Head of caudate nucleus (tissue), 42 donors: ENCODE measurements at places on chromosomes 6 and 20.

GRCh38 chr6:106789428-106790148 is 160.2 kb downstream of the QRSL1 start:
- DNase-seq, result no peak

- DNase-seq, result no peak
These were observed 354.7 kb upstream of the KHDRBS2 start for GRCh38 chr6:62640749-62641148.

DNA sequence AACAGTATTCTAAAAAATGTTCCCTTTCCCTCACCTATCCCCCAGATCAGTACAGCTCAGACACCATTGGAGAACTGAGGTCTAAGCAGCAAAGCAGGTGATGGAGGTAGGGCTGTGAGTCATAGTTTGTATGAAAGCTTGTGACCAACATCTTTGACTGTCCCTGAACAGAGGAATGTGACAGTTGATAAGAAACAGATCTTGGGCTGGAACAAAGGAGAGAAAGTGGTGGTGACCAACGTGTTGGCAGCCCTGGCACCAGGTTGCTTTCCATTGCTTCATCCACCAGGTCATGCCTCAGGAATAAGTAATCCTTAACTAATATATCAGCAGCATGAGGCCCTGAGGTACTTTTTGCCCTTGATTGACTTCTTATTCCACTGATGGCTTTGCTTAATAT is 19.9 kb upstream of the CRIP3 start:
- no peak for DNase-seq

DNA sequence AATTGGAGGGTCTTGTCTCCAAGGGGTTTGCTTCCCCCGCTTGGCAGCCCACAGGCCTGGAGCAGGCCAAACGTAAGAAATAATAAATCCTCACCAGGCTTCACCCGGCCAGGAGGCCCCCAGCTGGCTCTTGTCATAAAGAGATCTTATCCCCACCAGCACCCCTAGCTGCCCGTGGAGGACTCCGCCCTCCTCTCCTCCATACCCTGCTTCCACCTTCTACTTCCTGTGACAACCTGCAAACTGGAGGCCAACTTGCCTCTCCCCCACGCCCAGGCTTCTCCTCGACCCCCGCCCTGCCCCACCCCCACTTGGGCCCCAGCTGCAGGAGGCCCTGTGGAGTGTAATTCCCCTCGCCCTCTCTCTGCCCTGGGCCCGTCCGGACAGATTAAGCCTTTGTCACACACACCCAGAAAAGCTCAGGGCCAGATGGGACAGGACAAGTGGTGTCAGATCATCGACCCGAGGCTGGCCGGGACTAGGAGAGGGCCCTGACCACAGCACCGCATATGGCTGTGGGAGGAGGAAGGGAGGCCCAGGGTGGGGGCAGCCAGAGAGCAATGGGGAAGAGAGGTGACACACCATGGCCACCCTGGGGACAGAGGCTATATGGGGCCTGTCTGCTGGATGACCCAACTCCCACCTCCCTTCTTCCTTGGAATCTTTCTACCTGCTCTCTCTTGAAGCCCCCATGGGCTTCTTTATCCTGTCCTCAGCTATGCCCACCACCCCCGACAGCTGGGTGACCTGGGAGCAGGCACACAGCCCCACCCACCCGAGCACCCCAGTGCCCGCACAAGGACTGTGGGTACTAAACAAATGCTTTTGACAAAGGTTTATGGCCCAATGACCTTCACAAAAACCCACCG is 3.9 kb downstream of the NOL4L start:
- DNase-seq, result no peak

DNA sequence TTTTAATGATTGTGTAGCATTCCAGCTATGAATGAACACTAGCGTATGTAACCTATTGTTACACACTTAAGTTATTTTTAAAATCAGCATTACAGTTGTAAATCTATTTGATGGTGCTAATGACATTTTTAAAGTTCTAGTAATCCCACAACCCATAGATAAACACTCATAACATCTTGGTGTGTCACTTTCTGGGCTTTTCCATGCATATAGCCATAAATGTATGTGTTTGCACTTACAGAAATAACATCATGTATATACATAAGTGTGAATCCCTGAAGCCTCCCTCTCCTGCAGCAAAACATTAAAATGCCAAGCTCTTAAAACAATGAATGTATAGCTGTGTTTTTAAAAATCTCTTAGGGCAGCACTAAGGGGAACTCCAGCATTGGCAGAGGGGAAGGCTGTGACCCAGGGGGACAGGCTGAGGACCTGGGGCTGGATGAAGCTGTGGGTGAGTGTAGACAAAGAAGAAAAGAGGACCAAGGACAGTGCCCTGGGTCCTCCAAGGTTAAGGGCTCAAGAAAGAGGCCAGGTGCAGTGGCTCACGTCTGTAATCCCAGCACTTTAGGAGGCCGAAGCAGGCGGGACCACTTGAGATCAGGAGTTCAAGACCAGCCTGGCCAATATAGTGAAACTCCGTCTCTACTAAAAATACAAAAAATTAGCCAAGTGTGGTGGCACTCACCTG is 929 bp upstream of the CENPB start:
- no peak for DNase-seq

- DNase-seq, result peak; percentile 39
These were observed 20.2 kb upstream of the TNFAIP3 start for GRCh38 chr6:137846772-137847313.

DNA sequence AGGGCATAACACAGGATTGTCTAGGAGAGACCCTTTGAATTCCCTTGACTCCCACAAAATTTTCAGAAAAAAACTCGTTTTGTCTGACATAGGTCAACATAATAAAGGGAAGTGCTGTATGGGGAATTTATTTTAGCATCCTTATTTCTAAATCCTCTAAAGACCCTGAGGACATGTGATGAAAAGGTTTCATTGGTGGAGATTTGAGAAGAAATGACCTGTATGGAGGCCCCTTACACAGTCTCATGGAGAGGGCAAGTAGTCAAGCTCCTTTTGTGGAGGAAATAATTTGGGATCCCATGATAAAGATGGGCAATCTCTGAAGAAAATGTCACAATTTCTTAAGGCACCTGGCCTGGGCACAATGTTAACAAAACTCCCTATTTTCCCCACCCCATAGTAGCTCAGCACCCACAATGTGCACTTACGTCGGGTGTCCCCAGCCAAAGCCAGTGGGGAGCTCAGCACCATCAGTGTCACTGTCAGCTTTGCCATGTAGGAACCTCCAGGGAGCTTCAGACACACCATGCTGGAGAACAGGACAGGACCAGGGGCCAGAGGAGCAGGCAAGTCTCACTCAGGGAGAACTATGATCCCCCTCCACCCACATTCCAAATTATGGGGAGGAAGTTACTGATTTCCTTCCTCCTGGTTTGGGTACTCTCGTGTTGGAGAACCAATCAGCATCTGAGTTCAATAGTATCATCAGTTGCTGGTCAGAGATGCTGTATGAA is at the start of gene HLA-DRB5:
TSS of gene HLA-DRB5 (minus strand) at position 591 of the 734 bp plus-strand sequence. CDS start at position 528, 63 bp downstream.
- no peak for DNase-seq

DNA sequence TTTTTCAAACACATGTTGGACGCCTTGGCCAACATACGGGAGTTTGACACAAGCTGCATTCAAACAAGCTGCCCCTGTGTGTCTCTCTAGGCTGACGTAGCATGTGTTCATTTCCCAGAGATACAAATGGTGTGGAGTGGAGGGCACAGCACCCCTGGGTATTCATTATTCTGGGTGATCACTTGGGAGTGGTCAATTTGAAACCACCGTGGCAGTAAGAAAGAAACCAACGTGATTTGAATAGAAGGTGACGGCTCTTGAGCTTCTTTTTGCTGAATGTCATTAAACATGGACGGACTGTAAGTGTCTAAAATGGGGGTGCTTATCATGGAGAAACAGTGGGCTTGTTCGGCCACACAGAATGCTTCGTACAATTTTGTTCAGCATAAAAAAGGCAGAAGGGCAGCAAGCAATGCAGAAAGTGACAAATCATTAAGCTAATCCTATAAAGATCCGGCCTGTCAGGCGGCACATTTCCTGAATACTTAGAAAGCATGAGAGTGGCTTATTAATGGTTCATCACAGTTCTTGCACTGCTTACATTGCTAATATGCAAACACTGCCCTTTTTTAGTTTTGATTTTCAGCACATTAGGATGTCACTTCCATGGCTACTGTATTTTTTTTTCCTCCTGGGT is 1261.9 kb upstream of the CITED2 start:
- DNase-seq, result no peak

DNA sequence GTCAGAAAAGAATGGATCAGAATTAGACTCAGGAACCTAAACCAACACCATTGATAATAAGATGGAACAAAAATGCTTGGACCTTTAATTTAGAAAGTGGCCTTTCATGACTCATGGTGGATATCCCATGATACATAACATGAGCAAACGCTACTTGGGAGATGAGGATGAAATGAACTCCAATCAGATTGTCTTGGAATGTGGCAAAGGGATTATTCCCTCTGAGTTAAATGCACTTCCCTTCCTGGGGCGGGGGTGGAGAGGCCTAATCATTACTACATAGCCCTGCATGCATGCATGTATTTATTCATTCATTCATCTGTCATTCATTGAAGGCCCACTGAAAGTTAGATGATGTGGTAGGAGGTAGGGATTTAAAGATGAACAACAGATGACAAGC is 174.0 kb downstream of the AIG1 start:
- no peak for DNase-seq

GRCh38 chr6:49506569-49507111 is 6.9 kb downstream of the GLYATL3 start:
- no peak for DNase-seq

GRCh38 chr20:17609811-17610377 is 40.0 kb downstream of the DSTN start:
- DNase-seq, result no peak

- DNase-seq, result no peak
These were observed 95.5 kb downstream of the NCR2 start for GRCh38 chr6:41430875-41431274.

GRCh38 chr6:26045065-26045927 is 41.9 kb upstream of the HFE start:
- peak; percentile 51 for DNase-seq

GRCh38 chr6:42898891-42899361 is 16.9 kb upstream of the PTCRA start:
- peak; percentile 61 for DNase-seq

GRCh38 chr6:15682965-15683822 is 20.4 kb upstream of the DTNBP1 start:
- DNase-seq, result no peak

- DNase-seq, result no peak
These were observed 25.1 kb downstream of the RRAGD start for GRCh38 chr6:89386917-89387491.

GRCh38 chr20:54535033-54535432 is 59.6 kb downstream of the DOK5 start:
- DNase-seq, result no peak

- no peak for DNase-seq
These were observed 150.8 kb downstream of the GRIK2 start for GRCh38 chr6:101544286-101544685.

GRCh38 chr6:168290095-168290494 is 29.5 kb downstream of the DACT2 start:
- DNase-seq, result no peak

DNA sequence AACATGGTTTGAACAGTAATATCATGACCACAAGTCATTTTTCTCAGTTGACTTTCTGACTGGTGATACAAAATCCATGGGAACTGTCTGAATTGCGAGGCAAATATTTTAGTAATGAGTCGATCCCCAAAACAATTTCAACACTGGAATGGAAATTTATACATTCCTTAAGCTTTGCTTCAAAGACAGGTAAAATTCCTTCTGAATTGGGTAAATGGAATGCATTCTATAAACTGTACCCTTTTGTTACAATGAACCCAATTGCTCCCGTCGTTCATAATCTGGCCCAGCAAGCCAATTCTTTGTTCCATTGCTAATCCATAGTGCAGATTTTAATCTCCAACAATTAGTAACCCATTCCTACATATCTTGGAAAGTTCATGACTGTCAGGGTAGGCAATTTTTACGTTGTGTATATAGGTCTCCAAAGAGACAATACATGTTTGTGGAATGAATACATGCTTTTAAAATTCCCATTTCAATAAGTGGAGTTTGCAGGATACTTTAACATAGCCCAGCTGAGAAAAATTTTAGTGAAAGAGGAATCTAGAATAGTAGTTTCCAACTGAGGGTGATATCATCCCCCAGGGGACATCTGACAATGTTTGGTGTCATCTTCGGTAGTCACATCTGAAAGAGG is 32.7 kb downstream of the CYP24A1 start:
- no peak for DNase-seq

- no peak for DNase-seq
These were observed 296.1 kb upstream of the FOXQ1 start for GRCh38 chr6:1015825-1016224.

DNA sequence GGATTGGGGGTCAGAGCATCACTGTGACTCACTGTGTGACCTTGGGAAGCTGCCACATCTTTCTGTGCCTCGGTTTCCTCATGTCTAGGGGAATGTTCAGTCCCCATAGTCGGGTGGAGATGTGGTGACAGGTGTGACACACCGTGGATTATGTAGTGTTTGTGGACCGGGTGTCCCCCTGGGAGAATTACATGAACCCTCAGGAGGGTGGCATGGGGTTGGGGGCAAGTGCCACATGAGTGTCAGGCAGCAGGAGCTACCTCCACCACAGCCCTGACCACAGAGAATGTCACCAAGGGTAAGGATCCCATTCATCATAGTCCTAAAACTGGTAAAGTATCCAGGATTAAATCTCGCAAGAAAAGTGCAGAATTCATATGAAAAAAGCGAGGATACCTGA is 23.2 kb downstream of the SUN5 start:
- DNase-seq, result no peak

- DNase-seq, result no peak
These were observed 230.9 kb downstream of the FOXC1 start for GRCh38 chr6:1840491-1841121.

DNA sequence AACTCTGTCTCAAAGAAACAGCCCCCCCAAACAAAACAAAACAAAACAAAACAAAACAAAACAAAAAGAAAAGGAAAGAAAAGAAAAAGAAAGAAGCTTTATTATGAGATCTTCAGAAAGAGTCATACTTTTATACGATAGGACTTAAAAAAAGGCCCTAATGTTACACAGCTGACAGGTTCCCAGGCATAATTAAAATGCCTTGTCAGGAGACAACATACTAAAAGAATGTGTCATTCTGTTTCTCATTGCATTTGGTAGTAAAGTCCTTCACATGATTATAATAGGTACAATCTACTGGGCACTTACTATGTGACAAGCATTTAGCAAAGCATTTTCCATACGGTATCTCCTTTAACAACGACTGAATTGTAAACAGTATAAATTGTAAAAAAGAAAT is 36.4 kb upstream of the RPN2 start:
- DNase-seq, result no peak

GRCh38 chr6:97288188-97288587 is 5.2 kb upstream of the MMS22L start:
- no peak for DNase-seq

DNA sequence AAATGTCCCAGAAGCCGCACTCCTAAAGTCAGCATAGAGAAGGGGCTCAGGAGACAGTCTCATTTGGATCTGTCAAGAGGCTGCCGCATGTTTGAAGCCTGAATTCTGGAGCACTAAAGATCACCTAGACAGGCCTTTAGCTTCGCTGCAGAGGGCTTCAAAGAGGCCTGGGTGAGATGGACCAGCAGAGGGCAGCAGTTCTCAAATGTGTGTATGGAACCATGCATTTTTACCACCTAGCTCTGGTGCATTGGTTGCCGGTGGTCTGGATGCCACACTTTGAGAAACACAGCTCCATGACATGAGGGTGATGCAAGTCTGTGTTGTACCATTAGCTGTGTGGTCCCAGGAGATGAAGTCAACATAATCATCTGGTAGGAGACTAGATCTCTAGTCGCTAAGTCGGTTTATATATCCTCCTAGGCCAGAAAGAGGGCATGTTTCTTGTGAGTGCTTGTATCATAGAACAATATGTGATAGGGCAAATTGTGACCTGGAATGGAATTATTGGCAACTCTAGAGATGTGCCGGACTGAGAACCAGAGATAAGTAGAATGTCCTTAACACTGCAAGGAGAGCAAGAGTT is 64.8 kb downstream of the KIAA0319 start:
- peak; percentile 71 for DNase-seq
